Nasal cavity respiratory epithelium epithelial cell of viscerocranial mucosa (primary cell): ENCODE measurements at places on chromosomes 2 and 18. TPM values are rescaled to one million over a fixed set of nuclear protein-coding genes. Genes with fewer than 3 reads are reported as not detected.

SNORC gene
- total RNA-seq, result 0.34 and 1.1 TPM in 2 replicates

NYAP2 gene
- total RNA-seq, result under 0.01 TPM in 1 of 2 replicates, not detected in the other

CKAP2L gene
- 0.07 and 0.34 TPM in 2 replicates for total RNA-seq

SKA1 gene
- total RNA-seq, result under 0.01 and 0.34 TPM in 2 replicates

SGPP2 gene
- total RNA-seq, result 13.0 and 45.8 TPM in 2 replicates

MC2R gene
- not detected in 2 replicates for total RNA-seq
